ENCODE measurements at places on chromosomes 16 and 17.

GRCh38 chr17:48011405-48012150, 26.0 kb downstream of the COPZ2 start:
- DNase-seq = no peak

GRCh38 chr17:77834170-77835115, 124.1 kb upstream of the TNRC6C start:
- peak; percentile 53 for DNase-seq

DNA sequence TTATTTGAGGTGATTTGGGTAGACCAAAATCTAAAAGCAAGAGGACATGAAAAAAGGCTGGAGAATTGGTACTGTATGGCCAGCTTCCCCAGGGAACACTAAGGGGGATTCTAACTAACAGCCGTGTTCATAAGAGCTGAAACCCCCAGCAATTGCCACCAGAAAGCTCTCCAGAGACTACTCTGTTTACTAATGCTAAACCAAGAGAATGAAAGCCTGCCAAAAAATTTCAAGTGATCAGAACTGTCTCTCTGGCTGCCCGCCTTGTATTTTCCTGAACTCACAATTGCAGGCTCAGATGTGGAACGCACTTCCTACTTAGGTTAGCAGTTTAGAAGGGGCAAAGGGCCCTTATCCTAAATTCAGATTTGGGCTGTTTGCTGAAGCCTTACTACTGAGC, 24.1 kb downstream of the MYH10 start:
- no peak for DNase-seq

DNA sequence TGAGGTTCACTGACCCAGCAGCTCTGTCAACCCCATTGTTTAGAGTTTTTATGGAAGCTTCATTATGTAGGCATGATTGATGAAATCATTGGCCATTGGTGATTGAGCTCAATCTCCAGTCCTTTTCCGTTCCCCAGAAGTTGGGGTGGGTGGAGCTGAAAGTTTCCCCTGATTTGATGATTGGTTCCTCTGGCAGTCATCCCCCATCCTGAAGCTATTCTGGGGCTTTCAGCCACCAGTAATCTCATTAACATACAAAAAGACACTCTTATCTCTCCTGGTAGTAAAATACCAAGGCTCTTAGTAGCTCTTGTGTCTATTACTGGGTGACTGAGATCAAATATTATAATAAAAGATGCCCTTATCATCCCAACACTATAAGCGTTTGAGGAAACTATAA, 67.1 kb downstream of the TANC2 start:
- no peak for DNase-seq

DNA sequence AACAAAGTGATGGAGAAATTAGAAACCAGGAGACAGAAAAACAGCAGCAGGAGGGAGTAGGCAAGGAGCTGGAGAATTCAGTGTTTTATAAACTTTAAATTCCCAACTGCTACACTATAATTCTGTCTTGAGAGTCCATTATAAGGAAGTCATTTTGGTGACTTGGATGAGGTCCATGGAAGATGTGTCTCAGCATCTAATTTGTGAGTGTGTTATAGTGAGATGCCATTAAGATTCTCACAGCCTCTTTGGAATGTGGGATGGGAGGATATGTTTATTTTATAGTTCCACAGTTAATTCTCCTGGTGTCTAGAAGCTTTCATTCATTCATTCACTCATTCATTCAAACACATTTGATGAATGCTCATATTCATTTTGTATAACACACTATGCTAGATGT, 206.0 kb upstream of the MYOCD start:
- DNase-seq = no peak

DNA sequence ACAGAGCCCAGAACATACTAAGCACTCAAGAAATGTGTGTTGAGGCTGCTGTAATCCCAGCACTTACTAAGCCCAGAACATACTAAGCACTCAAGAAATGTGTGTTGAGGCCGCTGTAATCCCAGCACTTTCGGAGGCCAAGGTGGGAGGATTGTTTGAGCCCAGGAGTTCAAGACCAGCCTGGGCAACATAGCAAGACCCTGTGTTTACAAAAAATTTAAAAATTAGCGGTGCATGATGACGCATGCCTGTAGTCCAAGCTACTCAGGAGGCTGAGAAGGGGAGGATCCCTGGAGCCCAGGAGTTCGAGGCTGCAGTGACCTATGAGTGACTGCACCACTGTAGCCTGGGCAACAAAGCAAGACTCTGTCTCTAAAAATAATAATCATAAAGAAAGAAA, 6.7 kb upstream of the ZDHHC1 start:
- DNase-seq = no peak

GRCh38 chr16:21602785-21603184, 3.4 kb downstream of the METTL9 start:
- DNase-seq = no peak

GRCh38 chr16:81739503-81739902, 39.6 kb upstream of the PLCG2 start:
- no peak for DNase-seq

- DNase-seq = peak; percentile 84
Observed at GRCh38 chr17:43367737-43368242, 31.0 kb upstream of the ARL4D start.

DNA sequence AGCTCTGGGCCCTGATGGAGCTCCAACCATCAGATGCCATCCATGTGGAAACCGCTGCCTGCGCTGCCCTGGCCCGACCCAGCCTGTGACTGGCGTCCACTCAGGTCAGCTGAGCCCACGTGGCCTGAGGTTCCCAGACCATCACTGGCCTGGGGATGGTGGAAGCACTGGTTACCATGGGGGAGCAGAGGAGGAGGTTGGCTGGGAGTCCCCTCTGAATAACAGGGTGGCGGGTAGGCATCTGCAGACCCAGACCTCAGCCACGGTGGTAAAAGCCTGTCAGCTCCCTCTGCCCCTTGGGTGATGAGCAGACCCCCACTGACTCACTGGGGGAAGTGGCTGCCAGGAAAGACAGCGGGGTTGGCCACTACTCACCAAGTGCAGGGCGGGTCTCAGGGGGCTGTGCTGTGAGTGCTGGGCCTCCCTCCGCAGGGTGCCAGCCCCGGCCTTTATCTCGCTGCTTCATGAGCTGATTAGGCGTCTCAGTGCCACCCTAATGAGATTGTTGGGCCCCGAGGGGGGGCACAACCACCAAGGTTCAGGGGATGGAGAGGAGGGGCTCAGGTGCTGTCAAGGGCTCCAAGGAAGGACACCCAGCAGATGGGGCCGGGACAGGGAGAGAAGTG, at the start of gene PDE6G:
TSS of gene PDE6G (minus strand) at position 425 of the 626 bp plus-strand sequence. CDS start 3,237 bp downstream, outside the sequence.
- no peak for DNase-seq

- no peak for DNase-seq
Observed at GRCh38 chr16:28053461-28053860, 10.1 kb downstream of the GSG1L start.

- no peak for DNase-seq
Observed at GRCh38 chr16:66168777-66169176, 197.7 kb upstream of the CDH5 start.

- DNase-seq = peak; percentile 65
Observed at GRCh38 chr16:72938795-72939164, 109.1 kb downstream of the ZFHX3 start.

DNA sequence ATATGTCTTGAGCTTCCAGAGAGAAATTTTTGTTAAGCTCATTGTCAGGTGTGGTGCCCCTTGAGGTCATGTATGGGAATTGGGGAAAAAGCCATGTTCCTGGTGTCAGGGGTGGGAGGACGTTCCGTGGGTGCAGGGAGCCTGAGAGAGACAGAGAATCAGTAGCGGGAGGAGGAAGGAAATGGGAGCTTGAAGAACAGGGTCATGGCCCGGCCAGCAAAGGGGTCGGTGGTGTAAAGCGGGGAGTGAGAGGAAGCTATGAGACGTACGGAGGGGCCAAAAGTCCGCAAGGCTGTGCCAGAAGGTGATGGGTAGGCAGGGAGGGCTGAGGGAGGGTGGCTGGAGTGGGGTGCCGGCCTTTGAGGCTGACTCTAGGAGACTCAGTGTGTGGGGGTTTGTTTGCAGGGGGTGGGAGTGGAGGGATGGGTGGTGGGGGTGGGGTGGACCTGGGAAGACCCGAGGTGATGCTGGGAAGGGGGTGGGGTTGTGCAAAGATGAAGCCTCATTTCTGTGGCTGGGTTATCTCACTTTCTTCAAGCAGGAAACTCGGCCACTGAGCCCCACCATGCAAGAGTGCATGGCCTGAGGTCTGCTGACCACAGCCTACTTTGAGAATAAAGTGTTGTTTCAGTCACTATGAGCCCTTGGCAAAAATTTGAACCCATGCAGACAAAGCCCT, 63.6 kb downstream of the PLCG2 start:
- no peak for DNase-seq

DNA sequence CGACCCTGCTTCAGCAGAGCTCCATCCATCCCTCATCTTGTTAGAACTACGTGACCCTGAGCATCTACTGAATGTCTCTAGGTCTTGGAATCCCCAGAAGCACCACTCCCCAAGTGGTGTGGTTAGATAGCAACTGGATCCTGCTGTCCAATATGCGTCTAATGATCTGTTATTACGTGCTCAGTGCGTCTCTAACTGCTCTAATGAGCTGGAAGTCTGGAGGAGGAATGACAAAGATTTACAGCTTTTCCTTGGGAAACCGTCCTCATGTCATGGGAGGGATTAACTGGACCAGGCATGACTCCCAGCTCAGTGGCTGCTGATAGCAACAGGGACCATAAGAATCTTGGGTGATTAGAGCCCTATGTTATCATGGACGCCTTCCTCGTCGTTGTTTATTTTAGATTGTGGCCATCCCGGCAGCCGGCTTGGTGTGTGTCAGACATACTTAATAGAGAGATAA, 150.9 kb downstream of the HS3ST3B1 start:
- no peak for DNase-seq

- no peak for DNase-seq
Observed at GRCh38 chr17:15885770-15886169, 59.2 kb upstream of the ADORA2B start.

DNA sequence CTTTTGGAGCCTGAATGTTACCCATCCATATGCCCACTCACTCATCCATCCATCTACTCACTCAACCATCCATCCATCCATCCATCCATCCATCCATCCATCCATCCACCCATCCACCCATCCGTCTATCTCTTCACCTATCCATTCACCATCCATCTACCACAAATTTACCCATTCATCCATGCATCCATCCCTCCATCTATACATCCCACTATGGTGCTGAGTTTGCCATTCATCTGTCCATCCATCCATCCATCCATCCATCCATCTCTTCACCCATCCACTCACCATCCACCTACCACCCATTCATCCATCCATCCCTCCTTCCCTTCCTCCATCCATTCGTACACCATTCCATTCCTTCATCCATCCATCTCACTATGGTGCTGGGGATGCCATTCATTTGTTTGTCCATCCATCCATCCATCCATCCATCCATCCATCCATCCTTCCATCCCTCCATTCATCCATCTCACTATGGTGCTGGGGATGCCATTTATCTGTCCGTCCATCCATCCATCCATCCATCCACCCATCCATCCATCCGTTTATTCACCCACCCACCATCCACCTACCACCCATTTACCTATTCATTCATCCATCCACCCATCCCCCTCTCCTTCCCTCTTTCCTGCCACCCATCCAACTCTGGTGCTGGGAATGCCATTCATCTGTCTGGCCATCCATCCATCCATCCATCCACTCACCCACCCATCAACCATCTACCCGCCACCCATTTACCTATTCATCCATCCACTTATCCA, 39.7 kb downstream of the RGS9 start:
- no peak for DNase-seq

- DNase-seq = no peak
Observed at GRCh38 chr16:23502466-23502865, 7.8 kb downstream of the GGA2 start.

GRCh38 chr17:14334919-14335318, 34.0 kb downstream of the HS3ST3B1 start:
- no peak for DNase-seq

DNA sequence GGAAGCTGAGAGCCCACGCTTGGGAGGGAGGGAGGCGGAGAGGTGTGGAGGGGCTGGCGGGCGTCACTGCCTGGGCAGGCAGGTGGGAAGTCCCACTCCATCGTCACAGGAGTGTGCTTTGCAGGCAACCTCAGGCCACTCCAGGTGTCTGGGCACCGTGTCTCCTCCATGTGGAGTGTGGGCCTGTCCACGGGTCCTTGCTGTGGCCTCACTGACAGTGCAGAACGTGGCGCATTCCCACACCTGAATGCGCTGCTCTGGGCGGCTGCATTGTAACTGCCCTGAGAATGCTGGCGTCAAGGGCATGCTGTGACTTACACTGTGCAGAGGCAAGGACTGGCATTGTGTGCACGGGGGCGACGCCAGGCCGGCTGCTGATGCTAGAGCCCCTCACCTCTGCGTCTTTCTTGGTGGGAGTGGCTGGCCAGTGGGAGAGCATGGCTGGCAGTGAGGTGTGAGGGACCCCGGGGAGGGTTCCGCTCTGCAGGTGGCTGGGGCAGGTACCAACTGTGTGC, 66.4 kb downstream of the BANP start:
- DNase-seq = no peak

- DNase-seq = no peak
Observed at GRCh38 chr17:74230896-74231295, 17.5 kb downstream of the TTYH2 start.

DNA sequence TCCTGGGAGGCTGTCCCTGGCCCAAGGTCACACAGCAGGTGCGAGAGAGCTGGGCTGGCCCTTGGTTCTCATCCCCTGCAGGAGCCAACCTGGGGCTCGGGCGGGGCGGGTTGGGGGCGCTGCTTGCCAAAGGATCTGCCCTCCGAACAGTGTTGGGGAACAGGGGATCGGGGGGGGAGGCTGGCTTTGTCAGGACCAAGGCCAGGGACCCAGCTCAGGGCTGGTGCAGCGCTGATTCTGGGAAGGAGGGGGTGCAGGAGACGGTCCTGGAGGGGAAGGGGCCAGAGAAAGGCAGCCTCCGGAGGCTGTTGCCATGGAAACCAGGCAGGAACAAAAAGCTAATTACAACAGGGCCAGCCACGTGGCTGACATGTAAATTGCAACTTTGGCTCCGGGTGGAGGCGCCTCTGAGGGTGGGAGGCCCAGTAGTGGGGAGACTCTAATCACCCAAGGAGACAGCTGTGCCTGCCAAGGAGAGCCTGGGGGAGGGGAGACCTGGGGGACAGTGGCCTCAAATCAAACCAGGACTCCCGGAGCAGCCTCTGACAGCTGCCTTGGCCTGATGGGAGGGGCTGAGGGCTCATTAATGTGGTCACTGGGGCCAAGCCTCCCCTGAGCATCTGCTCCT, 1.3 kb downstream of the TUBB3 start:
- peak; percentile 43 for DNase-seq

GRCh38 chr17:82961366-82962162, 117.8 kb upstream of the METRNL start:
- DNase-seq = no peak

GRCh38 chr17:62822080-62822904, 14.2 kb upstream of the MARCHF10 start:
- no peak for DNase-seq

DNA sequence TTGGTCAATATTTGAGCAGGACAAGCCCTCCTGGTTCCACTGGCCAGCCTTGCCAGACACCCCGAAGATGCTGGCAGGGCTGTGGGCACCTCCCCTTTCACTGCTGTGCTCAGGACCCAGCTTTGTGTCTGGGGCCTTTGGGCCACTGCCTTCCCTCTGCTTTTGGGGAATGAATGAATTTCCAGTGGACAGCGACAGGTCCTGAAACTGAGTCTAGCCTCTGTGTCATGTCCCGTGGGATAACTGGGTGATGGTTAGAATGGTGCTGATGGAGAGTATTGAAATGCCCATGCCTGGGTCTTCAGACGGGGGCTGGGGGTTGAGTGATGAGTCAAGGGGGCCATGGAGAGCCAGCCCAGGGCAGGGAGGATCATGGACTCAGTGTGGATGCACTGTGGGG, 135.8 kb downstream of the FOXL1 start:
- no peak for DNase-seq

- DNase-seq = no peak
Observed at GRCh38 chr17:34099859-34100515, 155.1 kb upstream of the CCL2 start.

GRCh38 chr17:51638971-51639370, 378.6 kb downstream of the UTP18 start:
- no peak for DNase-seq

Measured in fibroblast of the conjunctiva (primary cell).